ENCODE measurements at places on chromosomes 3 and 15.

DNA sequence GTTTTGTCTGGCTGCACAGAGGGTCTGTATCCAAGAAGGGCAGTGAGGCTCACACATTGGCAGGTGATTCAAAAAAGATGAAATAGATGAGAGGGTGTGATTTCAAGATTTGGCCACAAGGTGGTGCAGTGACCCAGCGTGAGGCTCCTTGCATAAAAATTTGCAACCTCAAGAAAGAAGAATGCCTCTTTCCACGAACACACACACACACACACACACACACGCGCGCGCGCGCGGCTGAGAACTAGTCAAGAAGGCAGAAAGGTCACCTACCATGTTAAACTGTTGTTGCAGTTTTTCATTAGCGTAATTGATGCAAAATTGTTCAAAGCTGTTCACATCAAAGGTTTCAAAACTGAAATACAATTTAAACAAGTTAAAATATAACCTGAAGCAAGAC is 39.2 kb downstream of the MYO5C start:
- peak; percentile 66 for DNase-seq

DNA sequence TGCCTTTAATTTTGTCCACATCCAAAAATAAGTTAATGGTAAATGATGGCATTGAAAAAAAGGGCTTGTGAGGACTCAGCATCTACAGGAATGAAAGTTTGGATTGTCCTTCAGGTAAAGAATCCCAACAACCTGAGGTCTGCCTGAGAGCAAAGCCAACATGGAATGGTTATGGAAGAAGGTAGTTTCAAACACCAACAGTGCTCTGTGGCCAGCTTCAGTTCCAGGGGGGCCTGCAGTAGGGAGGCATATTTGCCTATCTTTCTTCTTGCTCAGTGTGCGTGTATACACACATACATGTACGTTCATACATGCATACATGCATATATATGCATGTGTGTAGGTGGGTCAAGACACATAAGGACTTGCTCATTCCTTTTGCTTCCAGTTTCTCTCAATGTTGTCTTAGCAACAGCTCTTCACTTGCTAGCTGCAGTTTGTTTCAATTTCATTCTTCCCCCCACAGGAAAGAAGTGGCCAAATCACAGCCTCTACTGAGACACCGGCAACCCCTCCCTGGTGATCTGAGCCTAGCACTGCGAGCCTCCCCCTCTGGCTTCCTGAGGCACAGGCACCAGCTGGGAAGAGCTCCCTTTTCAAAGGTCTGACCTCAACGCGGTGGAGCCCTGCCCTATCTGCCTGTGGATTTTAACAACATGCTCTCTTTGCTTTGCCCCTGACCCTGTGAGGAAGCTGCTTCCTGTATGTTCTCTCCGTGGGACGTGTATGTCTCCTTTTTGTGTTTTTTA is 146.2 kb downstream of the KLF13 start:
- peak; percentile 24 for DNase-seq

DNA sequence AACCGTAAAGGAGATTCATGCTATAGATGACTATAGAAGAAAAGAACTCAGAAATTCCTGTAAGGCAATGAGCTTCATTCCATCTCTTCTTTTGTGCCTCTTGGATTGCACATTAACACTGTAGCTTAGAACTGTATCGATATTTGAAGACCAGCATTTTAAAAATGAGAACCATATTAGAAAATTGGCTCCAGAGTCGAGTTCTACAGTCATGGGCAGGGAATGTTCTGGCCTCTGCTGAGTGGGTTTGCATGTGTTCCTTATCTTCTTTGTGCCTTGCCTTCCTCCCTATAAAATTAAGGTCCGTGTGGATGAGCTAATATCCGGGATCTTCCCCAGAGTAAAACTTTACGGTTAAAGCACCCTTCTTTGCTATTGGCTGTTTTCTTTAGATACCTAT is 77.4 kb upstream of the PLCL2 start:
- no peak for DNase-seq

GRCh38 chr15:66461917-66462316 is 35.6 kb downstream of the SNAPC5 start:
- DNase-seq = no peak

DNA sequence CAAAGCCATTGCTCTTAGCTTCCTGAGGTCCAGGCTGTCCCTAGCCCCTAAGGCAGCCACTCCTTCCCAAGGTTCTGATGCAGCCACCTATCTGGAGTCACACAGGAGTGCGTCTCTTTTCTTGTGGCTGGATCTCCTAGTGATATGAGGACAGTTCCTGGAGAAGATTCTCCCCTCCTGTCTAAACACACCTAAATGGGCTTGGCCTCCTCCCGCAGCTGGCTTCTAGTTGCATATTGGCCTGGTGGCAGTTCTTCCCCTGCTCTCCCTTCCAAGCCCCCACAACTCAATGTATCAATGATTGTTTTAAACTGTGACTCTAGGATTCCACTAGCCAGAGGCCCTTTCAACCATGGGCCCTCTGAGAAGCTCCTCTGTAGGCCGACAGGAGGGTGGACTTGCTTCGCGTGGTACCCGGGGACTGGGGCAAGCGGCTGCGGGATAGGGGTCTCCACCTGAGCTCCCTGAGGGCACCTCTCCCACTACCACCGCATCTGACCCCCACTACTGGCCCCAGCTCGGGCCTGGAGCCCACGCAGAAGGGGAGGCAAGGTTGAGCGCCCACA is 1.4 kb downstream of the ITGA11 start:
- no peak for DNase-seq

DNA sequence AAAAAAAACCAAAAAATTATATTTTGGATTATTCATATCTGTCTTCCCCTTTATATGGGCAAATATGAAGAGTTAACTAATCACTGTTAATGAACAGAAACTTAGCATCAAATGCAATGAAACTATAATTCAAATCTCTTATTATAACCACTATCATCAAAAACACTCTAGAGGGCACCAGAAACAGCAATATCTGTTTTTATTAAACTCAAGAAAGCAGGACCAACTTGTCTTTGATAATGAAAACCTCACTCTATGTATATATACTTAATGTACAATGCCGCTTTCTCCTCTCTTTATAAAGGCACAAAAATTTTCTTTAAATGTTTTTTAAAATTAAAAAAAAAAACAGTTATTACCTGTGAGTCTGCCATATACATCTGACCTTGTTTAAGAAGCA is 92.7 kb downstream of the UACA start:
- DNase-seq = no peak

DNA sequence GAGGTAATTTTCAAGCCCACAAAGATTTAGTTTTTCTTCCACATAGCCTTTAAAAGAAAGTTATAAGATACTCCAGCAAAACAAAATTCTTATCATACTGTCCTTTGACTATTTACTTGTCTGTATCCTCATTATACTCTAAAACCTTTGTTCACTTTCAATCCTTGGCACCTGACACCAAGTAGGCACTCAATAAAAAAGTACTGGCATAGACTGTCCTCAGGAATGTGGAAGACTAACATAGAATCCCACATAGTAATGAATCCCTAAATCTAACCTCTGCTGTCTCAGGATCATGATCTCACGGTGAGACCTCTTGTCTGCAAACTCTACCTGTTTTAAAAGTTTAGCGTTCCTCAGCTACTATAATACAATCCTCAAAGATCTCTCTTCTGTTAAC is 21.6 kb downstream of the PHC3 start:
- DNase-seq = no peak

DNA sequence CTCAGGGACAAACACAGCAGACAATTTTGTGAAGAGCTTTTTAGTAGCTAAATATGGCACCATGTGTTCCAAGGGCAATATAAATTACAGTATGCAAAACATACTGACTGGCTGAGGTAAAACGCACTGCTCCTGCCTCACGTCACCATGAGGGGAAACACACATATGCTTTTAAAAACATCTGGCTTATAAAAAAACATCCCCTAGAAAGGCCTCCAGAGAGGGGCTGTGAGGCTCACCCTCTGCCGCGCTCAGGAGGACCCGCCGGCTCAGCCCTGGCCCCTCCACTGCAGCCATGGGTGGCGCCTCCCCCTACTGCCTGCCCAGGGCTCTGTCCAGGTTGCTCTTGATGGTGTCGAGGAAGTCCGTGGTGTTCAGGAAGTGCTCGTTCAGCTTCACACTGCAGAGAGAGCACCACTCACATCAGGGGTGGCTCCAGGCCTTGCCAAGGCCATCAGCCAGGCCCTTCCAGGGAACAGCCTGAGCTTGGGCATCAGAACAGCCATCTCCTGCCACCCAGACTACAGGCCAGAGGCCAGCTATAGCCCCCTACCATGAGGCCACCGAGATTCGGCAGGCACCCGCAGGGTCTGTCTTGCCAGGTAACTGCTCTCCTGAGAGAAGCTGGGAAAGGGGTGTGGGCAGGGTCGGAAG is 18.2 kb downstream of the IDH2 start:
- DNase-seq = no peak

DNA sequence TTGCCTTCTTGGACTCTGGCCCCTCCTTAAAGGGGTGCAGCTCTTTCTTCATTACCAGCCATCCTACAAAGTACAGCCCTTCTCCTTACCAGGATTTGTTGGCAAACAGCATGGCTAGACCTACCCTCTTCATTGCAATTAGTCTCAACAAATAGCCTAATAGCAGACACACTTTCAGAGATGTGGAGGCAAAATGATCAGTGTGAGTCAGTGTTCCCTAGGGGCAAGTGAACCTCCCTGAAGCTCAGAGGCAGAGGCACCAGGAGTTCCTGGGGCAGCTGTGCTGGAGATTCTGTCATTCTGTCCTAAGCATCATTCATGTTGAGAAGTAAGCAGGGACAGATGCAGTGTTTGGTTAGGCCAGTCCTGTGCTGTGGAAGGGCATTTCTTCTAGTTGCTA is 14.6 kb upstream of the MECOM start:
- DNase-seq = no peak

- DNase-seq = no peak
Measured at GRCh38 chr3:183914856-183915255, 30.2 kb upstream of the PARL start.

DNA sequence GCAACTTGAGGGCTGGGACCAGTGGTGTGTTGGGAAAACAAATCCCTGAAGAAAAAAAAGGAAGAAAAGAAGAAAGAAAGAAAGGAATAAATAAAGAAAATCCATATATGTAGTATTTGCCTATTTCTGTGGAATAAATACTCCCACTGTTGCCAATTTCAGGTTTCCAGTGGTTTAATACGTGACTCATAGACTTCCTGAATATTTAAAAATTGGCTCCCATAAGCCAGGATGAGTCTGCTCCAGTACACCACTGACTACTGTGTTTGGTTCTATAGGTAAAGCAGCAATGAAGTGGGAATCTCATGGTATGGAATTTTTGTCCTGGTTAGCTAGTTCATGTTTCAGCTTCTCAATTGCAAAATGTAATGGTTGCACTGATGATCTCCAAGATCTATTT is 31.6 kb downstream of the PYDC2 start:
- no peak for DNase-seq

DNA sequence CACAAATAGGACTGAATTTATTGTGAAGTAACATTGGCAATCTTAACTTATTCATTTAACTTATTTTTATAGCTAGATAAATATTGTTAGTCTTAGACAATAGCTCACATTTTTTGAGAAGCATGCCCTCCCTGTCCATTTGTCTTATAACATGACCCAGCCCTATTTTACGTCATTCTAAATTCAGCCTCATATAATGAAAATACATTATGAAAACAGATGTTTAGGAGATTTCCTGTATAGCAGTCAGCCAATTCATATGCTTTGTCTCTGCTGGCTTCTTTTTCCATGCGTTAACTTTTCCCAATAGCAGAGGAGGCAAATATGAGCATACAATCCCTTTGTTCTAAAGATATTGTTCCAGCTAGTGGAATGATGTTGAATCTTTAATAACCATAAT is 29.3 kb downstream of the CD200 start:
- DNase-seq = no peak

GRCh38 chr15:60829416-60829815 is 350.5 kb upstream of the ICE2 start:
- DNase-seq = no peak

GRCh38 chr15:58676766-58677165 is 72.7 kb downstream of the ADAM10 start:
- no peak for DNase-seq

- DNase-seq = no peak
Measured at GRCh38 chr3:24306518-24306917, 188.1 kb downstream of the THRB start.

DNA sequence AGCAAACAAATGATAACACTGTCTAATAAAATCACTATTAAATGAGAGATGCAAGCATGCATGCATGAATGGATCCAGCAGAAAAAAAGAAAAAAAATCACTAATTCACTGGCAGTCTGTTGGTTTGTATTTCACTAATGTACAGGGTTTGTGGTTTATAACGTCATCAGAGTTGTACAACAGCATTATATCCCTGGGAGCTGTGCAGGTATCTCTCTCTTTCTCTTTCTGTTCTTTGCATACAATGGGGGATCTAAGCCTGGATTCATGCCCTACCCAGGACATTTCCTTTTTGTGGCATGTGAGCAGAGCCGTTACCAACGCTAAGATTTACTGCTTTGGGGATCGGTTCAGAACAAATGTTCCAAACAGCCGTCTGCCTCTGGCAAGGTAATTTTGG is 229.5 kb downstream of the SOX2 start:
- no peak for DNase-seq

GRCh38 chr15:100834731-100835130 is 44.9 kb upstream of the ALDH1A3 start:
- DNase-seq = no peak

DNA sequence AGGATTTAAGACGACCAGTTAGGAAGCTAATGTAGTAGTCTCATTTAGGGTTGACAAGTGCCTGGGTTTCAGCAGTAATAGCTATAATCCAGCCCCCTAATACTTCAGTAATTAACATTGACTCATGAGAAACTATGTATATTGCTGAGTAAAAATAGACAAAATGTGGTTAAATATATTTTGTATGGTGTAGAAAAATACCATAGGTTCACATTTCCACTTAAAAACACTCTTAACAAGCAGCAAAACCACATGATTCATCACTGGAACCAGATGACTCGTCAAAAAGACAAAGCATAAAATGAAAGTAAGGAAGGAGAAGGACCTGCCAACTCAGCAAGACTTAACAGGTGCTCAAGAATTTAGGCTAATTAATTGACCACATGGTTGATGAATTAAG is 288.9 kb downstream of the EFHB start:
- DNase-seq = no peak

Data from activated T-cell treated with anti-CD3 and anti-CD28 coated beads for 4 hours (primary cell).